ENCODE measurements at places on chromosomes 12 and 14. TPM values are rescaled to one million over a fixed set of nuclear protein-coding genes. Genes with fewer than 3 reads are reported as not detected.

Gene RASSF9
- 3.2 TPM for total RNA-seq

DNA sequence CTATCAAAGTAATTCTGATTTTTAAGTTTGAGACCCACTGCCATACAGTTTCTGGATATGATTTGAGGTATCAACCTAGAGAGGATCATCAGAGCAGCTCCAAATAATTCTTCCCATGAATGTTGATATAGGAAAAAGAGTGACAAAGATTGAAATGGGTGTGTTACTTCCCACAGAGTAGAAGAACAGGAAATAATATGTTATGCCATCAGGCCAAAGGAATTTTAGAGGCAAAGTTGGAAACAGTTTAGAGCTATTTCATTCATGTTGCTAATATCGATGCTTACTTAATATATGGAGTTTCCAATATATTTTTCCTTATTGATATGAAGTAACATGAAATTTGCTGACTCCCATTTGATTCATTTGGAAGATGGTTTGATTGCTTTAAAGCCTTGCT lies 8.9 kb upstream of the MSRB3 start:
- DNase-seq = no peak

Gene CLEC4D
- not detected for total RNA-seq

GRCh38 chr14:103847451-103848174 lies at the start of gene PPP1R13B:
TSS of gene PPP1R13B (minus strand) at chr14:103847575. CDS start at chr14:103847307, 268 bp downstream.
- DNase-seq = peak; percentile 65

- peak; percentile 0 for DNase-seq
These were observed 23.0 kb downstream of the FAM222A start for GRCh38 chr12:109736552-109737108.

DNA sequence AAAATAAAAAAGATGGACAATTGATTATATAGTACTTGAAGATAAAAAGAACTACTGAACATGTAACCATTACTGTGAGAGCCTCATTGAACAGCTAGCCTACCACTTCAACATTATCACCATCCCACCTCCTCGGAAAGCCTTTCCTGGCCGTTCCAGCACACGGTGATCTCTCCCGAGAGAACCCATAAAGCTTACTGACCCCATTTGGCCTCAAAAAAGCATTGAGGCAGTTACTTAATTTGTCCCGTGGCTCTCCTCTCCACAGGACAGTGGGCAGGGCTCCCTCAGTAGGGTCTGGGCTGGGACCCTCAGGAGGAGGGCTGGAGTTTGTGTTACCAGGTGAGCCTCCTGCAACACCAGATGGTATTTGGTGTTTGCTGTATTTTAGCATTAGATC lies 55.8 kb downstream of the RAB35 start:
- no peak for DNase-seq
